Right lobe of liver (tissue), 6 donors: ENCODE measurements at places on chromosomes 5 and 9.

DNA sequence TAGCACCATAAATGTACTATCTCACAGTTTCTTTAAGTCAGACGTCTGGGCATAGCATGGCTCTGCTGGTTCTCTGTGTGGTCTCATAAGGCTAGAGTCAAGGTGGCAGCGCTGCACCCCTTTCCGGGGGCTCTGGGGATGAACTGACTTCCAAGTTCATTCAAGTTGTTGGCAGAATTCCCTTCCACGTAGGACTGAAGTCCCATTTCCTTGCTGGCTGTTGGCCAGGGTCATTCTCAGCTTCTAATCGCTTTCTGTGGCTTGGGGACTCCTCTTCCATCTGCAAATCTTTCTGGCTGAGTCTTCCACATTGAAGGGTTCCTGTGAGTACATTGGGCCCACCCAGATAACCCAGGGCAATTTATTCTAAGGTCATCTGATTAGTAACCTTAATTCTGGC is 211.0 kb downstream of the AGTPBP1 start:
- no peak for DNase-seq

GRCh38 chr9:121809356-121810050 is 158.1 kb downstream of the DAB2IP start:
- DNase-seq = no peak

GRCh38 chr5:66744040-66744439 is 147.8 kb downstream of the MAST4 start:
- no peak for DNase-seq

DNA sequence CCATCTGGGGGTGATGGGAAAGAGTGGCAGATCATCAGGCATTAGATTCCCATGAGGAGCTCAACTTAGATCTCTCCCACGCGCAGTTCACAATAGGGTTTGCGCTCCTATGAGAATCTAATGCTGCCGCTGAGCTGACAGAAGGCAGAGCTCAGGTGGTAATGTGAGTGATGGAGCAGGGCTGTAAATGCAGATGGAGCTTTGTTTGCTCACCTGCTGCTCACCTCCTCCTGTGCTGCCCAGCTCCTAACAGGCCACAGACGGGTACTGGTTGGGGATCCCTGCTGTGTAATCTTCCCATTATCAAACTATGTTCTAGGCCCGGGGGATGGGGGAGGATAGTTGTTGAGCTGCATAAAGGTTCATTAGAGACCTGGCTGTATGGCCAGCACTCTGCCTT is 58.4 kb downstream of the UGCG start:
- no peak for DNase-seq

- no peak for DNase-seq
Measured at GRCh38 chr5:8811581-8811980, 734.3 kb downstream of the SEMA5A start.

- no peak for DNase-seq
Measured at GRCh38 chr5:82465235-82465634, 187.1 kb upstream of the RPS23 start.

DNA sequence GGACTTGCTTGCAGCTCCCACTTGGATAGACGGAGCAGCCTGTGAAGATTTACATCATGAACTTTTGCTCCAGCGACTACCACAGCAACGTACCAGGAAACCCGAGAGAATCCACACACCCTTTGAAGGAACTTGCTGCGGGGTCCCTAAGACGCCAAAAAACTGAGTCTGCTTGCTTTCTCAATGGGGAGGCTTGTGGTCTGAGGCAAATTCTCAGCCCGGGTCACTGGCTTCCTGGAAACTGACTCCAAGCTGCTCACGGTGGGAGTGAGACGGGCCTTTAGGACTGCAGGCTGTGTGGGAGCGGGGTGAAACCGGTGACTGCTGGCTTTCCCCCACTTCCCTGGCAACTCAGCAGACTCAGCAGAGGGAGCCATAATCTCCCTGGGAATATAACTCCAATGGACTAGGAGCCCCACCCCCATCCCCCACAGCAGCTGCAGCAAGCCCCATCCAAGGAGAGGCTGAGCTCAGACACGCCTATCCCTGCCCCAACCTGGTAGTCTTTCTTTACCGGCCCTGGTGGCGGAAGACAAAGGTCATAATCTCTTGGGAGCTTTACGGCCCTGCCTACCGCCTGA is 466.0 kb downstream of the CAAP1 start:
- DNase-seq = no peak
